Activated CD4-positive, alpha-beta T cell treated with anti-CD3 and anti-CD28 coated beads, Interleukin-2, amount 50 U/mL, for 48 hours (primary cell): ENCODE measurements at places on chromosomes 3 and 15.

DNA sequence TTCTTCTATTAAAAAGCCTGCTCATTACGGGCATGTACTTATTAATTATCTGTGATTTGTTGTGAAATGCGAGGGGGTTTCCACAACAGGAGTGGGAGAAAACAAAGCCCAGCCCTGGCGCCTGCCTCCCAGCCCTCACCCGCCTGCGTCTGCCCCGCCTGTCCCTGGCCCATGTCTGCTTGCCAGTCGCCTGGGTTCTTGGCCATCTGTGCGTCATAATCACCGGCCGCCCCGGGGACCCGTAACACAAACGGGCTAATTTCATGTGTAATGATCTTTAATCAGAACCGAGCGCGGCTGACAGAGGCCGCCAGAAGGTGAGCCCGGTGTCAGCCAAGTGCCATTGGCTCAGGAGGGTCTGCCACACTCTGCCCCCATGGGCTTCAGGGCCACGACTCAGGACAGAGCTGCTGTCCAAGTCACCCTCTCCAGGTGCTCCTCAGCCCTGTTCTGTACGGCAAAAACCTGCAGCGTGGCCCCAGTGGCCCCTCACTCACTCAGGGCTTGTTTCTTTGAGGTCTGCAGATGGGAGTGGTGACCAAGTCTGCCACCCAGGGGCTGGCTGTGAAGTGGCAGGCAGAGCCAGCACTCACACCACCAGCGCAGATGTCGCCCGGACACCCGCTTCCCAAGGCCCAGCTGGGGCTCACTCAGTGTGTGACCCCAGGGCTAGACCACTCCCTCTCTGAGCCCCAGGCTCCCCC lies 28.8 kb upstream of the TMEM115 start:
- DNase-seq, result no peak

DNA sequence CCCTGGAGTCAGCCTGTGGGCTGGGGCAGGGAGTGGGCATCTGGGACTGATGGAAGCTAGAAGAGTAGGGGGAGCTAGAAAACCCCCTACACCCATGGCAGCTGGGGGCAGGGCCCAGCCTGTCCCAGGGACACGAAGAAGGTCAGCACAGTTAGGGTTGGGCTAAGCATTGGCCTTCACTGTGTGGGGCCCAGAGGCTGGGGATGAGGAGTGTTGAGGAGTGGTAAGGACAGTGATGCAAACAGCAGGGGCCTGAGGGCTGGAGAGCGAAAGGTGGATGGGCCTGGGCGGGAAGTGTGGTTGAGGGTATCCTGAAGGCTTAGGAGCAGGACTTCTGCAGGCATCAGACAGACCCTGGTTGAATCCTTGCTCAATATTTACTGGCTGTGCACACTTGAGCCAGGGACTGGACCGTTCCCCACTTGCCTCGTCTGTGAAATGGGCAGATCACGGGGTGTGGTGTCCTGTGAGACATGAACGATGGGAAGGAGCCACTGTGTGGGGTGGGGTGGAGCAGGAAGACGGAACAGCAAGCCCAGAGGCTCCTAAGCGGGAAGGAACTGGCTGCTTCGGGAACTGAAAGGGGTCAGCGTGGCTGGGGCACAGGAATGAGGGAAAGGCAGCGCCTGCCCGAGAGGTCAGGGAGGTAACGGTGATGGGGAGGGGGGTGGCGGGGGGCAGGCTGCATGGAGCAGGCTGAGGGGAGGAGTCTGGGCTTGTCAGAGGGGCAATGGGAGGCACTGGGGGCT lies 7.3 kb downstream of the PRKCD start:
- DNase-seq, result no peak

- DNase-seq, result peak; percentile 24
These were observed 9.6 kb downstream of the CLEC3B start for GRCh38 chr3:45035441-45036301.

DNA sequence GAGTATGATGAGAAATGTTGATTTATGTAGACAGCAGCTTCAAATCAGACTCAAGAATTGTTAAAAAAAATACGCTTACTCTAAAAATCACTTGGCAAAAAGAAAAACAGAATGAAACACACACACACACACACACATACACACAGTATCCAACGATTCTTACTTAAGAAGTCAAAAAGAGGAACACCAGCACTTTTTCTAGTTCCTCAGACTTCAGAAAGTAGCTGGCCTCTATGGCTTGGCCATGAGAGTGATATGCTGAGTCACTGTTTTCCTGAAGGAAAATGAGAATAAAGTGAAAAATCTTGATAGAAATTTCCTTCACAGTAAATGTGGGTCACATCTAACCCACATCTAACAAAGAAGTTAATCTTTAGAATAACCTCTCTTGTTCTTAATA lies 22.1 kb downstream of the CNTN3 start:
- DNase-seq, result no peak

DNA sequence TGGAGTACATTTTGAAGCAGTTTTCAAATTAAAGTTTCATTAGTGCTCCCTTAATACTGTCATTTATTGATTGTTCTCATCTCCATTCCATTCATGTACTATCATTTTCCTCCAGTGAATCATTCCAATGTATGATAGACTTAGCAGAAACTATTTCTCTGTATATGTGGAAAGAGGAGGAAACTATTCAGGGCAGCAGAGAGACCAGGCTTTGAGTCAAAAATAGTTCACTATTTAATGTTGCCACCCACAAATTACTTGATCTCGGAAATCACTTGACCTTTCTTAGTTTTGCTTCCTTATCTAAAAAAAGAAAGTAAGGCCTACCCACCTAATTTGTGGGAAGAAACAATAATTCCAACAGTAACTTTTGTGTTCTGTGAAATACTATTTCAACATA lies 610.5 kb upstream of the ZNF385D start:
- DNase-seq, result no peak

DNA sequence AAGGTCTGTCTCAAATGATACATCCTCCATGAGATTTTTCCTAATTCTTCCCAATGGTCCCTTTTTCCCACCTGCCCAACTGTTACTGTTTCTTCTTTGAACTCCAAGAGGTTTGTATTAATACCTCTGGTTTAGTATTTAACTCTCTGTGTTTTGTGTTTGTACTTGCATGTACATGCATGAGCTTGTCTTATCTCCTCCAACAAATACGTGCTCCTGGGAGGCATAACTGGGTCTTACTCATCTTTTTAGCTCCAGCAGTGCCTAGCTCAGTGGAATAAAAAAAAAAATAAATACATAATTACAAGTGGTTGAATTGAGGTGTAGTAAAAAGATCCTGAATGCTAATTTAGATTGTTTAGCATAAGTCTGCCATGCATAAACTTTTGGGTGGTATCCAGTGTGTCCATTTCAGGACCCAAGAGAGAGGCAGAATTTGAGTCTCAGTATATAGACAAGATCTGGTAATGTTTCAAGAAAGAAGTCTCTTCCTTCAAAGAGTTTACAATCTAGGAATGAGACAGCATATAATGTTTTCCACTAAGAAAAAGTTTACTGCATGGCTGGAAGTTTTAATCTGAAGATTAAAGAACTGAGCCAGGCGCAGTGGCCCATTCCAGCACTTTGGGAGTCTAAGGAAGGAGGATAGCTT lies 1.7 kb upstream of the LYSMD2 start:
- DNase-seq, result no peak
